ENCODE measurements at places on chromosomes 2 and 18. TPM values are rescaled to one million over a fixed set of nuclear protein-coding genes. Genes with fewer than 3 reads are reported as not detected.

The CAPN13 gene
- not detected for total RNA-seq

The PAIP2B gene
- total RNA-seq, result 0.27 TPM

The SCYGR1 gene
- not detected for total RNA-seq

The GCKR gene
- total RNA-seq, result 3.7 TPM

The CPLX4 gene
- total RNA-seq, result not detected

The IL37 gene
- not detected for total RNA-seq

The FANCL gene
- total RNA-seq, result 14.3 TPM

The TMEM37 gene
- 0.33 TPM for total RNA-seq

The PLCD4 gene
- total RNA-seq, result 0.60 TPM

The UGT1A8 gene
- not detected for total RNA-seq

The QPCT gene
- total RNA-seq, result 15.7 TPM

The GPN1 gene
- total RNA-seq, result 42.6 TPM

The GAREM2 gene
- total RNA-seq, result 0.25 TPM

The GCG gene
- not detected for total RNA-seq

The MAP3K19 gene
- not detected for total RNA-seq

The TRIM43B gene
- total RNA-seq, result not detected

Data from mammary microvascular endothelial cell (primary cell).